Brain microvascular endothelial cell (primary cell): ENCODE measurements at places on chromosomes 3 and 15.
A peak's percentile ranks its signal among the peaks of the same experiment; 100 is the strongest.

GRCh38 chr3:24037971-24038370, 92.9 kb downstream of the NR1D2 start:
- no peak for DNase-seq

GRCh38 chr15:39581793-39582285, 960 bp downstream of the THBS1 start:
- DNase-seq = no peak

- DNase-seq = no peak
These were observed 60.3 kb upstream of the EPHA6 start for GRCh38 chr3:96754128-96754527.

DNA sequence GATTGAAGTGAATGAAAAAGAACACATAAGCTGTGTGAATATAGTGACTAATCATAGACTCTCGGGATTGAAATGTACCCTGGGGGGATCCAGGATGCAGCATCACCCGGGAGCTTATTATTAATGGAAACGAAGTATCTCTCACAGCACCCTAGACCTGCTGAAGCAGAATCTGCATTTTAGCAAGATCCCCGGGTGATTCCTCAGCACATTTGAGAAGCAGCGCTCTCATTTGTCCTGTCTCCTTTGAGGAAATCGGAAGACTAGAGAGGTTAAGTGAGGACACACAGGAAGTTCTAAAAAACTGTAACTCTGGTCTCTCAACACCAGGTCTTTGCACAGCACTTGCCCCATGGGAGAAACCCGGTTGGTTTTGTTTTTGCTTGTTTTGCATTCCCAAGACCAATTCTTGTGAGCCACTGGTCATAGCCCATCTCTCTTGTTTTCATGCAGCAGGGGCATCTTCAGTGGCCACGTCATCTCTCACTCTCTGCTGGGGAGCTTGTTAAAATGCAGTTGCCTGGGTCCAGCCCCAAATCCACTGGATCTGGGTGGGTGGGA, 30.2 kb downstream of the ZNF710 start:
- DNase-seq = peak; percentile 38

GRCh38 chr3:134618478-134619300, 32.1 kb downstream of the KY start:
- DNase-seq = no peak

GRCh38 chr3:125261031-125261430, 48.5 kb upstream of the SLC12A8 start:
- DNase-seq = no peak

DNA sequence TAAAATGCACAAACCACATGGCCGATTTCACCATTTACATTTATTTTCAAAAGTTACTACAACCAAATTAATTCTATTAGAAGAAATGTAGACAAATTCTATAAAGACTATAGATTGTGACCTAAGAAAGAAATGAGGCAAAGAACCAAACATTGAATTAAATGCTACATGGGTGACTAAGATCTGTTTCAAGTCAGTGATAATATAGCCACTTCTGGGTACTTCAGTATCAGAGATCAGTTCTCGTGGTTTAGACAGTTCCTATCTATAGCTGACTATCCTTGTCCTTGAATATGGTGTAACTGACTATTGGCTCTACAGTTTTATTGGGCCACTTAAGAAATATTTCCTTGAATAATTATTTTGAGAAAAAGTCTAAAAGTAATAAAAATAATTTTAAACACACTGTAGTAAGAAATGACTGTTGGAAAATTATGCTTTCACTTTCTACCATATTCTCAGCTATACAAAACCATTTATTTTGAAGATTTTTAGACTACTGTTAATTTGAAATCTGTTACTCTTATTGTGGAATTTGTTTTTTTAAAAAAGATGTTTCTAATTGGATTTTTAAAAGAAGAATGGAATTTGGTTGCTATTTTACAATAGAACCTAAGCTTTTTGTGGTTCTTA, 14.1 kb downstream of the KCNMB3 start:
- DNase-seq = no peak

DNA sequence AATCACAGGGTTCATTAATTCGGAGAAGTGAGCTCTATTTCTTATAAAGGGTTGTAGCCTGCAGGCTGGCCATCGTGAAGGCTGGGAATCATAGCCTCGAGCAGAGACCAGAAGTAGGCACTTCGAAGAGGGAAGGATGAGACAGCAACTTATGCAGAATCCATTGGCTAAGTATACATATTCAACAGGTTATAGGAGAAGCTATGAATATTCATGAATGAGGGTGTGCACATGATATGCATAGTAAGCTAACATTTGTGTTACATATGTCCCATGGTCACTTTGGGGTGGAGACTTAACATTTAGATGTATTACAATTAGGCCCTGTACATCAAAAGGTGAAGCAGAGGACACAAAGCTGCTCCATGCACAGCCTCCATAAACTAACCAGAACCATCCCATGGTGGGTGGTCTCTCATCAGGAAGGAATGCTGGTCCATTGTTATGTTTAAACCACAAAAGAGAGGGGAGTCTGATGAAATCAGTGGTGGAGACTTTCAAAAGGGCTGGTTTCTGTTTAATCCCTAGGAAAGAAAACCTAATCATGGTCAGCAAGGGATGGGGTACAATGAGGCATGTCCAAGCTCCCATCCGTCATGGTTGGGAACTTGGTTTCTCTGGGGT, 80.8 kb upstream of the FHIT start:
- no peak for DNase-seq

DNA sequence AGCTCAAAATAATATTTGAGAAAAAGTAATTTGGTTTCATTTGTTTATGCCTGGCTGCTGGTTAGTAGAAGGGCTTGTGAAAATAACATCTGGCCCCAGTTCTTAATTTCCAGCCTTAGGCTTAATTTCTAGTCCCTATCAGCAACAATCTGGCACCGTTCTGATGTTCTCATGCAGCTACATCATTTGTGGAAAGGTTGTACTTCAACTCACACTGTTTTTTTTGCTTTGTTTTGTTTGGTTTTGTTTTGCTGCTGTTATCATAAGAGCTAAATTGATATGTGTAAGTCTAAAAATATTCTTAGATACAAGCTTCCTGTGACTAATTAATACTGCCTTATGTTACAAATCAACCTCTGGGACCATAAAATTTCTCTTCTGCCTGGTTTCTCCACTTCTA, 8.9 kb downstream of the CPA3 start:
- no peak for DNase-seq

DNA sequence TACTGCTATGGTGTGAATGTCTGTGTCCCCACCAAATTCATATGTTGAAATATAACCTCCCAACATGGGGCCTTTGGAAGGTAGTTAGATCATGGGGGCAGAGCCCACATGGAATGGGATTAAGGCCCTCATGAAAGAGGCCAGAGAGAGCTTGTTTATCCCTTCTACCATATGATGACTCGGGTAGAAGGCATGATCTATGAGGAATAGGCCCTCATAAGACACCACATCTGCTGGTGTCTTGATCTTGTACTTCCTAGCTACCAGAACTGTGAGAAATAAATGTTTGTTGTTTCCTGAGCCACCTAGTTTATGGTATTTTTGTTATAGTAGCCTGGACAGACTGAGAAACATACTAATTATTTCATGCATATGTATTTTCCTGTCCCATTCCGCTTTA, 51.9 kb downstream of the WWTR1 start:
- peak; percentile 63 for DNase-seq

DNA sequence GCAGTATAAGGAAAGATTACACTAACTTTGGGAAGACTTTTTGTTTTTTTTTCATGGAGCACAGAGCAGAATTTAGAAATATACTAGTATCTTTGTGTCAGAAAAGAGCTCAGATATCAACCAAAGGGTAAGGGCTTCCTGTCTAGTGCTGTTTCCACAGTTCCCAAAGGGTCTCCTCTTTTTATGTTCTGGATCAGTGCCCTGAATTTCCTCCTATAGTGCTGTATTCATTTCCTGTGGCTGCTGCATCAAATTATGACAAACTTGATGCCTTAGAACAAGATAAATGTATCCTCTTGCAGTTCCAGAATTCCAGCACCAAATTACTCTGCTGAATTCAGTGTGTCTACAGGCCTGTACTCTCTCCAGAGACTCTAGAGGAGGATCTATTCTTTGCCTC, 219.8 kb upstream of the THRB start:
- no peak for DNase-seq

- DNase-seq = no peak
These were observed 193.4 kb downstream of the SUCLG2 start for GRCh38 chr3:67460841-67461510.

GRCh38 chr3:94568041-94568440, 505.2 kb downstream of the NSUN3 start:
- DNase-seq = no peak

- no peak for DNase-seq
These were observed 18.6 kb upstream of the SLC24A5 start for GRCh38 chr15:48102167-48102566.

- DNase-seq = peak; percentile 23
These were observed 26.2 kb upstream of the COMMD4 start for GRCh38 chr15:75309711-75310110.

DNA sequence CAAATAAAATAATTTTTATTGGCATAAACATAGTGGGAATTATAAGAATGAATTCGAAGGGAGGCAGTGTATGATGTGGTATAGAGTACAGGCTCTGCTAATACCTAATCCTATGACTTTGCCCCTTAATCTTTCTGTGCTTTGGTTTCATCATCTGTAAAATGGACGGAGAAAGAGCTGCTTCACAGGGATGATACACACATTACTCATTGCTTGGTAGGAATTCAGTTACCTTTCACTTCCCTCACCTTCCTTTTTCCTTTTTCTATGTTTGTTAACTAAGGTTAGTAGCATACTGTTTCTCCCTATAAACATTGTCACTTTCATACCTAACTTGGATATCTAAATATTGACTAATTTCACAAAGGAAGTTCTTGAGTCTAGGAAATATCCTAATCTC, 36.2 kb downstream of the LEKR1 start:
- DNase-seq = no peak

- DNase-seq = no peak
These were observed 644.1 kb upstream of the BCHE start for GRCh38 chr3:166481340-166481739.

DNA sequence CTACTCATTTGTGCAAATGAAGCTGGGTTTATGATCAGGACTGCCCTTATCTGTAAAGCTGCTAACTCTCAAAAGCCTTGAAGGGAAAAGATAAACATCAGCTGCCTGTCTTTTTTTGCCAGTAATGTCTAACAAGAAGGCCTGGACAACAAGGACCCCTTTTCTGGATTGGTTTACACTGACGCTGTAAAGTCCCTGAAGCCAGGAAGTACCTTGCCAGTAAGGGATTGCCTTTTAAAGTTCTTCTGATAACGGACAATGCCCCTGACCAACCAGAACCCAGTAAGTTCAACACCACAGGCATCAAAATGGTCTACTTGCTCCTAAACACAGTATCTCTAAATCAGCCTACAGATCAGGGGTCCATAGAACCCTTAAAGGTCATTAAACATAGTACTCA, 178.0 kb downstream of the PCCB start:
- no peak for DNase-seq

DNA sequence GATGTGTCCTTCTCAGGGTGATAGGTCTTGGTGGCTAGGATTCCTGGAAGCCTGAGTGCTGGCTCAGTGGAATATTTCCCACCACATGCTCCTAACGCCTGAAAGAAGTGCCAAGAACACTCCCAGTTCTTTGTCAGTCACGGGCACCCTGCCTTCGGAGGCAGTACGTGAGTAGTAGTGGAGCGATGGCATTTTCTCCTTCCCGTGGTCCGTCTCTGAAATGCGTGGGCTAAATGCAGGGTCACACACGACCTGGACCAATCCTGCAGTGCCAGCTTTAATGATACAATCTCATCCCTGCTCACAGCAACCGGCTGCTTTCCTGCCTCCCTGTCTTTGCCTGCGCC, 14.5 kb downstream of the H1-8 start:
- no peak for DNase-seq
